ENCODE measurements at places on chromosomes 4 and X.
A peak's percentile ranks its signal among the peaks of the same experiment; 100 is the strongest.

GRCh38 chr4:77773101-77773500 lies 46.1 kb downstream of the CNOT6L start:
- no peak for DNase-seq

GRCh38 chrX:130741151-130741550 lies 161.9 kb downstream of the ENOX2 start:
- DNase-seq = no peak

DNA sequence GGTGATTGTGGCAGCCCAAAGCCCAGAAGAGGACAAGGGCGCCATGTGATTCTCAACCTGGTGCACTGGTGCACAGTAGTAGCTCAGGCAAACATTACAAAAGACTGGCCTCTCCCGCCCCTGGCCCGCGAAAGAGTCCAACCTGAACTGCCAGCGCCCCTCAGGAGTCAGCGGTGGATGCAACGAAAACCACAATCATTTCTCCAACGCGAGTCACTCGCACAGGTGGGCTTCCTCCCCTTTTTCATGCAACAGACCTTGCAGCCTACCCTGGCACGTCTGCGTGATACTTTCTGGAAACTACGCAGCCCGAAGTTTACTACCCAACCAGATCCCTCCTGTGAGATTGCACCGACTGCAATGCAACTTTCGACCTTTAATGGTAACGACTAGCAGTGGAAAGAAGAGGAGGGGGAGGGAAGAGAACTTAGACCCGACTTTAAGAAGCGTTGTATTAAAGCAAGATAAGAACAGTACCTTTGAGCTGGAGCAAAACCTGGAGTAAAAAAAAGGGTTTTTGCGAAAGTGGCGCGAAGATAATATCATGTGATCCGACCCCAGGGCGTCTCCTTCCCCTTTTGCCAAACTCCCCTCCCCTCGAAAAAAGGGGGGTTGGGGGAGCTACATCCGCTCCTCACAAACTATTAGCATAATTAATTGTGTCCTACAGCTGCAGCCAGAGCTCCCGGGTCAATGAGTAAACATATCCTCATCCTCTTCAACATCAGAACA lies 63.3 kb upstream of the CCDC160 start:
- no peak for DNase-seq

GRCh38 chrX:45771560-45772340 lies 571.1 kb upstream of the DIPK2B start:
- DNase-seq = peak; percentile 49

DNA sequence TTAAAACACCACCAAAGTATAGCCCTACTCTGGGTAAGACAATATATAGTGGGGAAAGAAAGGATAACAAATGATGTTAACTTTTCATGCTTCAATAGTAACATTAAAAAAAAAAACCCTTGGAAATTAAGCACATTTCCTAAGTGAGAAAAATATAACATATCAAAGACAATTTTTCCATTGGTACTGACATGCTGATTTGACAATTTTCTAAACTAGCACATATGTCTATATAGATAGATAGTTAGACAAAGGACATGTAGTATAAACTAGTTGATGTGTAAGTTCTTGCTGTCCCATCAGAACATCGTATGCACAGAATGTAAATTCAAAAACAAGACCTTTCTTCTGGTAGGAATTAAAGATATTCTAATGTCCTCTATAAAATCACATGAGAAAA lies 47.2 kb upstream of the ETNPPL start:
- DNase-seq = no peak

DNA sequence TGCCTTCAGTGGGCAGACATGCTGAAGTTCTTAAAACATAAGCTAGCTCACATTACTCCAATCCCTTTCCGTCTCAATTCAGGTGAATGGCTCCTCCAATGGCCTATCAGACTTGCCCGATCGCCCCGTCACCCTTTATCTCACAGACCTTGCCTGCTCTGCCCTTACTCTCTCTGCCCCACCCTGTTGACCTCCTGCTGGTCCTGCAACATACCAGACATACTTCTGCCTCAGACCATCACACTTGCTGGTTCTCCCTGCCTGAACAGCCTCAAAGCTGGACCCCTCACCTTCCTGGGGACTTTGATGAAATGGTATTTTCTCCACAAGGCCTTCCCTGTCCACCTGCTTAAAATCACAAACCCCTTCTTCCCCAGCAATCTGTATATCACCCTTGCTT lies 340.1 kb upstream of the NR3C2 start:
- peak; percentile 12 for DNase-seq

GRCh38 chr4:185352741-185353140 lies 43.0 kb downstream of the LRP2BP start:
- no peak for DNase-seq

GRCh38 chr4:7903791-7904516 lies 35.7 kb downstream of the AFAP1 start:
- no peak for DNase-seq

- no peak for DNase-seq
Measured at GRCh38 chr4:11367371-11367770, 61.3 kb downstream of the HS3ST1 start.

- no peak for DNase-seq
Measured at GRCh38 chr4:37879365-37879764, 11.5 kb upstream of the TBC1D1 start.

DNA sequence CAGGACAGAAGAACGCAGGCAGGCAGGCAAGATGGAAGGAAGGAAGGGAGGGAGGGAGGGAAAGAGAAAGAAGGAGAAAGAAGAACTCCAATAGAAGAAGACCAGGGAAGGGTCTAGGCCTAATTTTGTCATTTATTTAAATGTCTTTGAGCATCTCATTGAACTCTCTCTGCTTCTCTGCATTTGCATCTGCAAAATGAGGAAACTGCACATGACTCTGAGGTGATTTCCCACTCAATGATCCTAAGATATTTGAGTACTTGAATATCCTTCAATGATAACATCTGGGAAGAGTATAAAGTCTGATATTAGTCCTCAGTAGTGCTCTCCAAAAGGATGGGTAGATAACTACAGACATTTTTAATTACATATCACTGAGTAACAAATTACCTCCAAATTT lies 33.1 kb upstream of the RBPJ start:
- no peak for DNase-seq

- no peak for DNase-seq
Measured at GRCh38 chr4:6008092-6008551, 10.1 kb downstream of the C4orf50 start.

- peak; percentile 47 for DNase-seq
Measured at GRCh38 chr4:77817304-77818072, 1.7 kb downstream of the CNOT6L start.

GRCh38 chr4:134848681-134849080 lies 647.1 kb upstream of the PABPC4L start:
- no peak for DNase-seq

- no peak for DNase-seq
Measured at GRCh38 chrX:347351-348117, 28.9 kb upstream of the GTPBP6 start.

GRCh38 chr4:40173470-40173875 lies 23.4 kb upstream of the RHOH start:
- no peak for DNase-seq

DNA sequence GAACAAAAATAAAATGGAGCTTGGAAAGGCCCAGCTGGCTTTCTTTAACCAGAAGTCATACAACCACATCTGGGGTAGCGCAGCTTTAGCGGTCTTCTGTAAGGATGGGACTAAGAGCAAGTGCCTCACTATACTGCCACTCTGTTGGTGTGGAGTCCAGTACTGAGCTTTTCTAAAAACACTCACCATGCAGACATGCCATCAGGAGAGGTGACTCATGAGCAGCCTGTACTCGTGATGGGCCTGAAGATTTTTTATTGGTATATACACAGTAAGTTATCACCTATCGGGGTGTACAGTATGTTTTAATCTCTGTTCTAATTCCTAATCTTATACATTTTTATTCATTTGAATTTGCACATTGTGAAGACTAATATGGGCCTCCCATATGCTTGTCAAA lies 9.6 kb downstream of the PPP3CA start:
- peak; percentile 68 for DNase-seq

- no peak for DNase-seq
Measured at GRCh38 chr4:109010521-109010920, 247.7 kb upstream of the ETNPPL start.

GRCh38 chr4:88843067-88843685 lies 145.5 kb upstream of the NAP1L5 start:
- no peak for DNase-seq

DNA sequence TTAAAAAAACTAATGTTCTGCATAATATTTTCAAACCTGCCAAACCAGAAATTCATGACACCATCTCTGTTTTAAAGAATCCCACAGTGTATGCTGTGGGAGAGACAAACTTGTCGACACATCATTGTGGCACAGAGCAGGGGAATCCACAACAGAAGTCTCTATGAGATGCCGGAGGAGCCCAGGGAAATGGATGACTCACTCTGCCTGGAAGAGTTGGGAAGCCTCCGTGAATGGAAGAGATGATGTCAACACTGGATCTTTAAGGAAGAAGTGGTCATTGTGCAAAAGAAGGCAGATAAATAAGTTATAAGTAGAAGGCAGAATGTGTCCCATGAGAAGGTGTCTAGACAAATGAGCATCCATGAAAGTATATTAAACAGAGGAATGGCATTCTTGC lies 595.1 kb downstream of the RAB28 start:
- DNase-seq = no peak

DNA sequence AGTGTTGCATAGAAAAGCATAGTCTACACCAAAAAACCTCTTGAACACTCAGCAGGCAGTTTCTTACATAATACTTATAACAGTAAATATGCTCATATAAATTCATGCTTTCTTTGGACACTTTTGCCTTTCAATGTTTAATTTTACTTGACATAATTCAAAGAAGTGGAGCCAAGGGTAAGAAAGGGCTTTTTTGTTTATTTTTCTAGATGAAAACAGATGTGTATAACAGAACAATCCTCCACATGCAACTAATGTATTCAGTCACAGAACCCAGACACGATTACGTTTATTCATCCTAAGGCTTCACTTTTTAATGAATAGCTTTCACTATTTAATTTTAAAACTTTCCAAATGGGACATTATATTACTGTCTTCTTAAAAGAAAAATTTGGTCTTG lies 58.0 kb upstream of the PTPN13 start:
- no peak for DNase-seq

- DNase-seq = peak; percentile 62
Measured at GRCh38 chr4:77074981-77075855, 571 bp downstream of the CCNI start.

DNA sequence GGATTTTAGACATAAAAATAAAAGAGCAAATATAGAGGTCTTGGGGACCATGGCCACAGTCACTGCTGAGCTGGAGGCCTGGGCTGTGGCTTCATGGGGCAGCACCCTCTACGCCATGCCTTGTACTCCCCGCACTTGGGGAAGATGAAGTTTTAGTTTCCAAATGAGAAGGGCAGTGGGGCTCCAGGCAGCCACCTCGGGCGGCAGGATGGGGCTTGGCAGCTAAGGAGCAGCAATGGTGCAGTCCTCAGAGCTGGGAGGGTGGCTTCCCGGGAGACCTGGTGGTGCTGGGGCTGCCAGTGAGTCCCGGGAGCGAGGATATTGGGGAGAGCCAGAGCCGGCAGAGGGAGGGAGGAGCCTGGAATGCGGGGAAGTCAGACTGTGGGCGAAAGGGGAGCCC lies 2.4 kb downstream of the CXCR3 start:
- no peak for DNase-seq

DNA sequence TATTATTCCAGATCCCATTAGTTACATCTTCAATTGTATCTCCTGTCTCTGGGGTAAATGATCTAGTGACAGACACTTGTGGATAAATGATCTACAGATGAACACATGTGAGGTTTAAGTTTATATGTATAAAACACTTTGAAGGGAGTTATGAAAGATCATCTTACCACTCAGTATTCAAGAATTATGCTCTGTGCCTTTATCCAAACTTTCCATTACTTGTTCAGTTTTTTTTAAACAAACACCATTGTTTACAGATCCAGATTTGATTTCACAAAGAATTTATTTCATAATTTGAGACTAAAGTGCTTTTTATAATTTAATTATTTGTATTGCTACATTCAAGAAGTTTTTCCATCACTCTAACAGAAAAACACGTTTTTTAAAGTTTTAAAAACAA lies 142.5 kb downstream of the HHIP start:
- DNase-seq = no peak

DNA sequence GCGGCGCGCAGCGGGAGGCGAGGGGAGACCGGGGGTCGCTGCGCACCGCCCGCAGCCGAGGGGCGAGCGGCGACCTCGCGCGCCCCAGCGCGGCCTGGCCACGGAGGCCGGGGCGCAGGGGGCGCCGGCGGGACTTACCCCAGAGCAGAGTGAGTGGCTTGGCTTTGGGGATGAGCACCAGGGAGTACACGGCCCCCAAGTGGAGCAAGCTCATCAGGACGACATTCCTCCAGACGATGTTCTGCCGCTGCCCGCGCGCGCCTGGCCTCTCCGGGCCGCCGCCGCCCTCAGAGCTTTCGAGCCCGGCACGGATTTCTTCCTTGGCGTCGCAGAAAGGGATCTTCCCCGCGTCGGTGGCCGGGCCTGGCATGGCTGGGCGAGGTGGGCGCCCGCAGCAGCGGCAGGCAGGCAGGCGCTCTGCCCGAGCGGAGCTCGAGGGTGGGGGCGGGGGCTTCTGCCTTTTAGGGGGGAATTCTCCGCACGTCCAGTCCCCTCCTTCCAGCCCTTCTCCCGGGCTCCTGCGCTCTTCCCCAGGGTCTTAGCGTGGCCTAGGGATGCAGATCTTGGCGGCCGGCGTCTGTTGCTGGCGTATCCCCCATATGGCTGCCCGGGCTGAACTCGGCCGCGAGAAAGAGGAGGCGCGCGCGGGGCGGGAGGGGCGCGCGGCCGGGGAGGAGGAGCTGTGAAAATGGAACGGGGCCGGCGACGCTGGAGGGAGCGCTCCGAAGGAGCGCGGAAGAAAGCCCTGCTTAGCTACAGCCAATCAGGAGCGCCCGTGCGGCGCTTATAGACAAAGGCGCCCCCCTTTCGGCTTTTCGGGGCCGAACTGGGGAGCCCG lies at the start of gene SCD5:
TSS of gene SCD5 (minus strand) at position 629 of the 838 bp plus-strand sequence. CDS start at position 370, 259 bp downstream.
- peak; percentile 71 for DNase-seq

DNA sequence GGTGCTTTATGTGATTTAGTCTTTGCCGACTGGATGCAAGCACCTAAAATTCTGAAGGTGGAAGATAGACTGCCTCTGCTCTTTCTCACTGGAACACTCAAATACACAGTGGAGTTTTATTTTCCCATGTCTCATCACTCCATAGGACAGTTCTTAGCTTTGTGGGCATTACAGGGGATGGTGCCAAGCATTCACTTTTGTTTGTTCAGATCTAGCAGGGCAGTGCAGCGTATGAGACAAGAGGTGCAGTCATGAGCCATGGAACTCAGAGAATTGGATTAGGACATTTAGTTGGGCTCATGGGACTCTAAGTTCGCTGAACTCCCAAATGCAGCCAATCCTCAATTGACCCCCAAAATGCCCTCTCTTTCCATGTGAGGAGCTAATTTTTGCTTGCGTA lies 1136.9 kb upstream of the PRKX start:
- no peak for DNase-seq

- DNase-seq = peak; percentile 68
Measured at GRCh38 chr4:174156239-174156826, 127.1 kb downstream of the FBXO8 start.

DNA sequence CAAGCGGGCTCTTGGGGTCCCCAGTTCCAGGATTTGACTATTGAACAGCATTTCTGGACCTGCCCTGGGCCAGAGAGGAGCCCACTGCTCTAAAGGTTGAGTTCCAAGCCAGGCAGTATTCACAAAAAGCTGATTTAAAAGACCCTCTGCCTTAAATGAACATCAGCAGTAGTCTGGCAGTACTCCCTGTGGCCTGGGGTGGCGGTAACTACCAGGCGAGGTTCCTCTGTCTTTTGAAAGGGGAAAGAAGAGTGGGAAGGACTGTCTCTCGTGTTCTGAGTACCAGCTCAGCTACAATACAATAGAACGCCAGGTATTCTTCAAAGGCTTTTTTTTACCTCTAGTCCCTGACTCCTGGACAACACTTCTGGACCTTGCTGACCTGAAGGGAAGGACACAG lies 456.4 kb upstream of the TEX13C start:
- no peak for DNase-seq

GRCh38 chr4:1647432-1647831 lies 36.7 kb downstream of the FAM53A start:
- no peak for DNase-seq

Data from ACHN (cell line).